ENCODE measurements at places on chromosomes 11 and 22.

DNA sequence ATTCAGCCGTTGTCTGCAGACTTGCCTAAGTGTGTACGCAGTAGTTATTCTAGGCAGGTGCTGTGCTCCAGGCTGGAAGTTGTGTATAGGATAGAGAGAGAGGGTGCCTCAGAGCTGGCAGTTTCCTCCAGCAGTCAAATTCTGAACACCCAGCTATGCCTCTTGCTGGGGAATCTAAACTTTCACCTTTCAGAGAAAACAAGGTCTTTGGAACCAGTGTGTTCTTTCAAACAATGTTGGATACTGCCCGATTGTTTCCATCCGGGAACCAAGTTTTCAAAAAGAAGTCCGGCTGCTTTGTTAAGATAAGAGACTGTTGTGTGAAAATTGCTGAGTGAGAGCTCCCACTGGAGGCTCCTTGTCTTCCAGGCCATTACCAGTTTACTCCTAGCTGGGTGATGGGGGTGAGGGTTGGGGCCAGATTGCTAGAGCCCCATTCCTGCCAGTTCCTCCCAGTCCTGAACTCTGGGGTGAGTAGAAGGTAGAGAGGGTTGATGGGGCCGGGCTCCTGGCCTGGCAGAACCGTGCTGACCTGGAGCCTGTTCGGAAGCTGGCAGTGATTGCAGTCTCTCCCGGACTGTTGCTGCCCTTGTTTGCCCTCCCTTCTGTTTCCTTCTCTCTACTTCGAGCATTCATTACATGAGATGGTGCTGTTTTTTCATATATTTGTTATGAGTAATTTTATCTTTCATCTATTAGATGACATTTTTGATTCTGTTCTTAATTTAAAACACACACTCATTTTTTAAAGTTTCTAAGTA lies 150.2 kb downstream of the TEAD1 start:
- no peak for DNase-seq

DNA sequence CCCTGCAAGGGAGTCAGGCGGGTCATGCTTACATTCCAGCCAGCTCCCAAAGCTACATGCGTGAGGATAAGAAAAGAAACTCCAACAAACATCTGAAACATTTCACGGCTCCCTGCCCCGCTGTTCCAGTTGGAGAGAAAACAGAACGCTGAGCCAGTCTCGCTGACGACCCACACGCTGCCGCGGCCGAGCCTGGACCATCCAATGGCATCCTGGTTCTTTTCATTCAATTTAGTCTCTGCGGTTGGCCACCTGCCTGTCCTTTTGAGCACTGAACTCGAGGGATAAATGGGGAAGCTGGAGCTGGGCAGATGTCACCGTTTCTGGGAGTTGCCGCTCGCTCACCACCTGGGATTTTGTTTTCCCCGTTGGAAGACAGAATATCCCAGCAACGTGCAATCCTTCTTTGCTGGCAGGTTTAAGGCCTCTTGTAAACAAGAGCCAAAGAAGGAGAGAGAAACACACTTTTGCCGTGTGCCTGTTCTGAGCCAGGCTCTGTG lies 45.3 kb upstream of the SHISAL1 start:
- no peak for DNase-seq

DNA sequence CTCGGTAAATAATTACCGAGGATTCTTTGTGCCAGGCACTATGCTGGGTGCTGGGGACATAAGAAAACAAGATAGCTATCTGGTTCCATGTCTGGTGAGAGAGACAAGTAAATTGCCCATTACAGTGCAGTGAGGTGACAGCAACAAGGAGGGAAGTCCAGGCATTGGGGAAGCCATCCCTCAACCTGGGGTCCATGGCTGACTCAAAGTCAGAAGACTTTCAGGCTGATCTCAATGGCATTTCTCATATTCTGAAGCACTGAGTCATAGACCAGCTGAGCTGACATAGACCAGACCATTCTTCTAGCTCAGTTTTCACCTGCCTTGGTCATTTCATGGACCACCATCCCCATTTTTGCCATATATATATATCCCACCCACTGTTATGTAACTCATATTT lies 158.8 kb downstream of the TTC17 start:
- DNase-seq, result no peak

DNA sequence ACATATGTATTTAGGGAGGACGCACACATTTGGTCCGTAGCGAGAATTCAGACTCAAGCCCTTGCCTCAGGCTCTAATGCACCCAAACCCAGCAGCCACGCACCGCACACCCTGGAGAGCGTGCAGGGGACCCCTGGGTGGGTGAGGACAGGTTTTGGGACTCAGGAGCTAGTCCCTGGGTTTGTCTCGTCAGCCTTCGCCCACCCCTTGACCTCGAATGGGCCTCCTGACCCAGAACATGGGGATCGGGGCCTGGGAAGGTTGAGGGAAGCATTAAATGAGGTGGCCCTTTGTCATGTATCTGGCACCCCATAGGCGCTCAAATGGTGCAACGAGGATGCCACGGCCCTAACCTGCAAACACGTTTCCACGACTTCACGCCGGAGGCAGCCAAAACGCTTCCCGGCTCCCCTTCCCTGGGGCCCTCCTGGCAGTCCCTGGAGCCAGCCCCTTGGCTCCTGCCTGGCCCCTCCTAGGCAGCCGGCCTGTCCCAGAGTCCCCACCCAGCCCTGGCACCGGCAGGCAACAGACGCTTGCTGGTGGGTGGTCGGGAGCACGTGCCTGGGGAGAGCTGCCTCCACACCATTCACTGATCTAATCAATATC lies 5.5 kb upstream of the LINC01488 start:
- no peak for DNase-seq

DNA sequence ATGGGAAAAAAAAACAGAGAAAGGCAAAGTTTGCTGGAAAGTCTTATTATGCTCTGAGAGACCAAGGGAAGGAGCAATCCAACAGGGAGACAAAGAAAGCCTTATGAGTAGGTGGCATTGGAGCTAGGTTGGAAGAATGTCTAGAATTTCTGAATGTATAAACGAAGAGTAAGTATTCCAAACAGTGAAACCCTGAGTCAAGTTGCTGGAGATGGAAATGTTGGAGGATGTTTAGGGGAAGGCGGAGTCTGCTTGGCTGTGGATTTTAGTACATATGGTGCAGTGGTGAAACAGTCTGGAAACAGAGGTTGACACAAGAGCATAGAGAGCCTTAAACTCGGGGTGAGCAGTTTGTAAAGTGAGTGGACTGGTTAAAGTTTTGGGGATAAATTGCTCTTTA lies 314.8 kb upstream of the CADM1 start:
- no peak for DNase-seq

GRCh38 chr11:123681030-123681429 lies 26.6 kb upstream of the SCN3B start:
- DNase-seq, result no peak

- DNase-seq, result no peak
Measured at GRCh38 chr22:21447694-21448402, 19.3 kb upstream of the TMEM191C start.

GRCh38 chr11:108886660-108887009 lies 221.8 kb downstream of the DDX10 start:
- DNase-seq, result no peak

- DNase-seq, result no peak
Measured at GRCh38 chr11:86416494-86416893, 41.8 kb downstream of the CCDC81 start.

DNA sequence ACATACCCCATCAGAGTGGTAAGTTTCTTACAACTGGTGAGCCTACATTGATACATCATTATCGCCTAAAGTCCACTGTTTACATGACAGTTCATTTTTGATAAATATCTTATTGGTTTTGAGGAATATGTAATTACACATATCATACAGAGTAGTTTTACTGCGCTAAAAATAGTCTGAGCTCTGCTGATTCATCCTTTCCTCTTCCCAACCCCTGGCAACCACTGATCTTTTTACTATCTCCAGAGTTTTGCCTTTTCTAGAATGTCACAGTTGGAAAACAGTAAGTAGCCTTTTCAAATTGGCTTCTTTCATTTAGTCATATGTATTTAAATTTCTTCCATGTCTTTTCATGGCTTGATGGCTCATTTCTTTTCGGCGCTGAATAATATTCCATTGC lies 112.8 kb downstream of the LARGE1 start:
- no peak for DNase-seq

- DNase-seq, result no peak
Measured at GRCh38 chr11:80414181-80415165, 973.6 kb upstream of the TENM4 start.

DNA sequence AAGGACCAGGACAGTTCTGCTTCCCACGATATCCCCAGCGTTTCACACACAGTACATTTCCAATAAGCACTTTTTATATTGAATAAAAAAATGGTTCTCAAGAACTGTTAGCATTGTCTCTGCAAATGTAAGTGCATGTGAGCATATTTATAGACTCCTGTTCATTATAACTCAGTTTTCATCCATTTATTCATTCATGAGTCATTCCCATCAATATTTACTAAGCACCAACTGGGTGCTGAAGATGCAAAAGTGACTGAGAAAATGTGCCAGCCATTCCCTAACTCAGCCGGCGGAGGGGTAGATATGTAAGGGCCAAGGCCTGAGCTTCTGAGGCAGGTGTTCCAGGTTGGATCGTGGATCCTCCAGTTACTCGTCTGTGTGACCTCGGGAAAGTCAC lies 64.8 kb downstream of the CACNG2 start:
- no peak for DNase-seq

- DNase-seq, result no peak
Measured at GRCh38 chr11:44711787-44712608, 14.8 kb upstream of the TSPAN18 start.

GRCh38 chr11:657691-658126 lies 20.6 kb downstream of the DRD4 start:
- no peak for DNase-seq

DNA sequence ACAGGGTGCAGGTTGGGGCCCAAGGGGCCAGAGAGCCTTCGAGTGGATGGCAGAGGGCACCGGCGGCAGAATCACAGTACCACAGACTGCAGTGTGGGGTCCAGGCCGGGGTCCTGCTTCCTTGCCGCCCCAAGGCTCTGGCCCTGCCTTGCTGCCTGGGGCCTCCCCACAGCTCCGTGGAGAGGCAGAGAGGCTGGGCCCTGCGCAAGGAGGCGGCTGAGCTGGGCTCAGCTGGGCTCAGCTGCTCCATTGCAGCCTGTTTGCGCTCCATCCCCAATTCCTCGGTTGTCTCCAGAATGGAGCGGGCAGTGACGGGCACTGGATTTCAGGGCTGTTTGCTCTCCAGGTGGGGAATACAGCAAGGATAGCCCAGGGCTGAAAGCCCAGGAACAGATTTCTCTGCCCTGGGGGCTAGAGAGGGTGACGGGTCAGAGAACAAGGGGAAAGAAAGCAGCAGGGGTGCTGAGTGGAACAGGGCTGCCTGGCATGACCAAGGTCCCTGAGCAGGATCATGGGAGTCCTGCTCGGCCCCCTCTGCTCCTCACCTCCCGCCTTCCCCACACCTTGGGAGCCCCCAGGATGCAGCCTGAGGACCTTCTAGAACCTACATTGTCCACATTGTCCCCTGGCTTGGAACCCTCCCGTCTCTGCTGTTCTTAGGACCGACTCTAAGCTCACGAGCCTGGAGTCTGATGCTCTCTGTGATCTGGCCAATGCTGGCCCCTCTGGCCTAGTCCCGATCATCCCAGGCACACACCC lies 18.9 kb downstream of the MRGPRG start:
- no peak for DNase-seq

DNA sequence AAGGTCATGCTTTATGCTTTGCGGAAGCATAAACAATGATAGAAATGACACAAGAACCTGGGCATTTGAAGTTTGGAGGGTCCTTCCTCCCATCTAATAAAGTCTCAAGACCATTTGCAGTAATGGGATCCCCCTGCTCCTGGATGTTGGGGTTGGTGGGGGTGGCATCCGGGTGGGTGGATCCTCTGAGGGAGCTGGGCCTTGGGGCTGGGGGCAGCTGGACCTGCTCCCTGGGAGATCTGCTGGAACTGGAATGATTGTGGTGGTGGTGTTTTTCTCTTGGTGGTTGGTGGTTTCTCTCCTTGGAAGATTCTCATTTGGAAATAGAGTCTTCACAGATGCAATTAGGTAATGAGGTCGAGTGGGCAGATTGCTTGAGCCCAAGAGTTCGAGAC lies 2.2 kb upstream of the NAP1L4 start:
- DNase-seq, result no peak

GRCh38 chr22:19654338-19654987 lies 59.8 kb upstream of the SEPTIN5 start:
- no peak for DNase-seq

- DNase-seq, result peak; percentile 66
Measured at GRCh38 chr11:76371170-76371569, 9.8 kb downstream of the THAP12 start.

DNA sequence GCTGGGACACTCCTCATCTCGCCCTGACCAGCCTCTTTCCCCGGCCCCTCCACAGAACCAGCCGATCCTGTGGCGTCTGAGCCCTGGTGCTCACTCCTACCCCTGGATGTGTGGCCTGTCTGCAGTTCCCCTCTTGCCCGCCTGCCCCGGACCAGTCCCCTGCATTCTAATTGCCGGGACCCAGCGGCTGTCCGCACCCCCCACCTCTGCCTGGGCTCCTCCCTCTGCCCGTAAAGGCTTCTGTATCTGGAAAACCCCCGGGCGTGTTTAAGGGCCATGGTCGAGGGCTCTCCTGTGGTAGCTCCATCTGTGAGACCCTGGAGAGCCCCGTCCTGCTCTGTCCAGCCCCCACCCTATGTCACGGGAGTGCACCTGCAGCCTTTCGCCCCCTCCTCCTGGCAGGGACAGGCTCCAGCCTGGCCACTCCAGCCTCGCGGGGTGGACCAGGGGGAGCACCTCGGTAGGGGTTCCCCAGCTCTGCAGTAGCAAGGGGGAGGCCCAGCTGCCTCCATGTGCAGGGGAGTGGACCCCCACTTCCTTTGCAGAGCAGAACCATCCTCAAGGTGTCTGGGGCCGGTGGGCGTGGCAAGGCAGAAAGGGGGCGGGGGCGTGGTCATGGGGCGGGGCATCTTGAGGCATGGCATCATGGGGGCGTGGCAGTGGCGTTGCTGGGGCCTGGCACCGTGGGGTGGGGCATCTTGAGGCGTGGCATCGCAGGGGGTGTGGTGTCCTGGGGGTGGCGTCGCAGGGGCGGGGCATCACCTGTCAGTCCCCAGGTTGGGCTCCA lies 430.4 kb downstream of the TBC1D22A start:
- no peak for DNase-seq

DNA sequence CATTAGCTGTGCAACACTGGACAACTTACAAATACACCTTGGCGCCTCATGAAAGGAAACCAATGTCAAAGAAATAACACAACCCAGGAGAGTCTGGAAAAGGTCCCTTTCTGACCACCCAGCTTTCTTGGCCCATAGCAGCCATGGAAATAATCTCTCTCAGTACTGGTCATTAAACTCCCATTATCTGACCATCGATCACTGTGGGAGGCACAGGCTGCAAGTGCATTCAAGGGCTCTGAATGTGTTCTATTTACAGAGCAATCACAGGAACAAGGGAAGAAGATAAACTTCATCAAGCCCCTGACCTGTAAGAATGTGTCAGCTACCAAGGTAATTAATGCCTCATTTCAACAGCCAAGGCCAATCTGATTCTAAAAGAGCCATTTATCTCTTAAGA lies 40.1 kb downstream of the CTSC start:
- DNase-seq, result no peak

Measured in glomerular endothelial cell (primary cell).